ENCODE measurements at places on chromosomes 1 and 21.

DNA sequence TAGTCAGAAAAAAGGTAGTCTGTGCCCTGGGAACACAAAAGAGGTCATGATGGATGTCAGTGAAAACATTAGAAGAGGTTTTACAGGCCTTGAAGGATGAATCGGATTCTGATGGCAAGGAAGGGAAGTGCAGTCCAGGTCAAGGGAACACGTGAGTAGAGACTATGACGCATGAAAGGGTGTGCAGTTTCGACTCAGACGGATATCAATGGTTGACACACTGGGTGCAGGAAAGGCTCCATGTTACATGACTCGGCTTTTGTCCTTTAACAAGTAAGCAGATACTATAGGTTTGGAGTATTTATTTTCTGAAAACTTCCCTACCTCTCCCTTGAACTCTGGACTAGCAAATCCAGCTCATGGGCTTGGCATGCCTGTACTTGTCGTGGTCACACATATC is 55.3 kb downstream of the SEC16B start:
- DNase-seq, result no peak

DNA sequence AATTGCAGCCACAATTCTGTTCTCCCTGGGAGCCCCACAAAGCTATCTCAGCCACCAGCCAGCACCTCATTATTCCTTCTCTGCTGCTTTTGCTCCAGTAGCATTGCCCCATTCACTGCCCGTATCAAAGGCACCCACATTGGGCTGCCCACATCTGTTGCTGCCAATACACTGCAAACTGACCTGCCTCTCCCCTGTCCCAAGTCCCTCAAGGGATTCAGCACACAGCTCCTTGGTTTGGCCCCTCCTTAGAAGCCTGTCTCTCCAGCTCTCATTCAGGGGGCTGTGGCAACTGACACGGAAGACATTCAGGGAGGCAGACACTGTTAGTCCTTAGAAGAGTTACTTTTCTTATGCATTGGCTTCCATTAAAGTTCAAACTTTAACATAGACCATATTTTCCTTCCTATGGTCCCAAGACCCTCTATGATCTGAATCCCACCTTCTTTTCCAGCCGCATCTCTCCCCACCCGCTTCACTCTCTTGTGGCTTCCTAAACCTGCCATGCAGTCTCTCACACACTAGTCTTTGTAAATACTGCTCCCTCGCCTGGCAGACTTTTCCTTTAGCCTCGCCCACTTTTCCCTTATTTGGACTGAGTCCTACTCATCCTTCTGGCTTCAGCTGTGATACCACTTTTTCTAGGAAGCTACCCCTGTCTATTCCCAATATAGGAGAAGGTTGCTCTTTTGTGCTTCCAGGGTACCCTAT is 19.3 kb upstream of the KLHDC8A start:
- no peak for DNase-seq

DNA sequence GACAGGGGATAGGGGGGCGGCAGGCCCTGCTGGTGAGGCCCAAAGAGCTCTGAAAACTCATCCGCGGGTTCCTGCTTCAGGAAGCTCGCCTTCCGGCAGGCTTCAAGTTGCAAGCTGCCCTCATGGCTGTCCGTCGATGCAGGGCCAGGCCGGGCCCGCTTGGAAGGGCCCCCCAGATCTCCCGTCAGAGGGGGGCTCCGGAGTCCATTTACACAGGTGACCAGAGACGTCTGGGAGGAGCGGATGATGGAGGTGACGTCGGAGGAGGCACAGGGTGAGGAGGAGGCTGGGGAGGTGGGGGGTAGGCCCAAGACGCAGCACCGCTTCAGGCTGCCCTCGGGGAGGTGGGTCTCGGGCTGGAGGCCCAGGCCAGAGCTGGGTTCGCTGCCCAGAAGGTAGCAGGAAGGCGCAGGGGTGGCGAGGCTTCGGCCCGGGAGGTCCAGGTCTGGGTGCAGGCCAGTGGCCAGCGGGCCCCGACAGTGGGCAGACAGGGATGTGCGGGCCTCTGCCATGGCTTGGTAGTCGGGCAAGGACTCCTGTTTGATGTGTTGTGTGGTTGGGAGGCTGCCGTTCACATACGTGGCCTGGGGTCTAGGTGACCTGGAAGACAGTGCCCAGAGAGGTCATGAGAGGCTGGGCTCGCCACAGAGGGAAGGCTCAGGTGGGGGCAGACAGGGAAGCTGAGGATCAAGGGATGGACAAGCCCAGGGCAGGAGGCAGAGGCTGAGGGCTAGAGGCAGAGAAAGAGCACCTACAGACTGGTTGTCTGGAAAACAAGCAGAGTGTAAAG is 135.4 kb downstream of the DMRTB1 start:
- no peak for DNase-seq

DNA sequence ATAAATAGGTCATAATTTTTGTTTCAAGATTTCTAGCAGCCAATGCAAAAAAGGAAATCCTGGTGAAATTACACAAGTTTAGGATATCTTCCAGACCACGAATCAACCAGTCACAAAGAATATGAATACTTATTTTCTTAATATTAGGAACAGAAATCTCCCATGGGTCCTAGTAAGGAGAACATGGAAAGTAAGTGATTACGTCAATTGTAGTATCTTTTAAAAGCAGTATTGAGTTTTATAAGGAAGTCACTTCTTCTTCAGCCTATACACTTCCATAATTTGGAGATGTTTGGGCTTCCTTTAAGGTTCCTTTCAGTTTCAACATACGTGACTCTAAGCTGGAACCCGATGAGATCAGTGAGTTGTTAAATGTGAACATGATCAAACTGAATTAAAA is 534.5 kb downstream of the USP25 start:
- DNase-seq, result no peak

- peak; percentile 61 for DNase-seq
These were observed 1.8 kb downstream of the RHOC start for GRCh38 chr1:112704934-112705627.

Measured in stimulated activated naive CD8-positive, alpha-beta T cell treated with anti-CD3 and anti-CD28 coated beads, Interleukin-15, Interleukin-2, amounts not matched to agents 100 U/mL and 50 U/mL, for 24 hours (primary cell).